ENCODE measurements at places on chromosomes 3 and 15. TPM values are rescaled to one million over a fixed set of nuclear protein-coding genes. Genes with fewer than 3 reads are reported as not detected.

DNA sequence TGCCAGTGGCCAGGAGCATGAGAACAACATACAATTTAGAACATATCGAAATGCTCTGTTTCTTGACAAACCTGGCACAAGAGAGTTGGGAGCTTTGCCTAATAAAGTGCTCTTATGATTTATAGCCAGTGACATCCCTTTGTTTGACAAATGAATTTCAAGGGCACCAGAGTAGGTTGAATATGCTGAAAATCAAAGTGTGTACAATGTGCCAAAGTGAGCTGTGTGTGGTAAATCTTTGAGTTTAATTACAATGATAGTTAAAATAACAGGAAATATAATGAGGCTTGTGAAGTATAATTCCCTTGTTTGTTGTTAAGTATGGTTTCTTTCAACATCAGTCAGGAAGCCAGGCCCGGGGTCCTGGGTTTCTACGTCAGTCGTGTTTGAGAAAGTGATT is 211.9 kb downstream of the EBLN2 start:
- DNase-seq = no peak

The KCNMB2 gene
- total RNA-seq = not detected

DNA sequence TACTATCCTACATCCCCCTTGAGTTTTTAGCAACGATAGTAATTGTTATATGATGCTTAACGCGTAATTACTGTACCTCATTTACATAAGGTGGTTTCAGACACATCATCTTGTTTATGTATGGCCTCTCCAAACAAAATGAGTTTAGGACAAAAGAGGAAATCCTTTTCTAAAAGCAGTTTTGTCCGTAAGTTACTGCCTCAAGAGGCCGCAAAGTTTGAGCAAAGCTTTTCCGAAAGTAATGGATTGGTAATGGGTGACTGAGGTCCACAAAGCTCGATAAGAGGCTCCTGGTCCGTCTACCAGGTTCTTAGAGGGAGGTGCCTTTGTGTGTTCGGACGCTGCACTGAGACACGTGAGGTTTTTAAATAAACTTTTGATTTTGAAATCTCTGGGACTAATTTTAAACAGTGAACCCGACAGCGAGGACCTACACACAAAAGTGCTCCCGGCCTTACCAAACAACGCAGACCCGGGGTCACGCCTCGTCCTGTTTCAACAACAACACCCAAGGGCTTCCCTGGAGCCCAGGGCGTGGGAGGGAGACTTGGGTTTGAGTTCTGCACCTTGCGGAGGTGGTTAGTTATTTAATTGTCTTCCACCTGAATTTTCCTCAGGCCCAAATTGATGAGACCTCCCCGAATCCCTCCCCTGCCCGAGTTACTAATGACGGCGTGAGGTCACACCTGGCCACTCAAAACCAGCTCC is 456 bp upstream of the C15orf61 start:
- DNase-seq = no peak

The PRICKLE2 gene
- 11.4 TPM for total RNA-seq

DNA sequence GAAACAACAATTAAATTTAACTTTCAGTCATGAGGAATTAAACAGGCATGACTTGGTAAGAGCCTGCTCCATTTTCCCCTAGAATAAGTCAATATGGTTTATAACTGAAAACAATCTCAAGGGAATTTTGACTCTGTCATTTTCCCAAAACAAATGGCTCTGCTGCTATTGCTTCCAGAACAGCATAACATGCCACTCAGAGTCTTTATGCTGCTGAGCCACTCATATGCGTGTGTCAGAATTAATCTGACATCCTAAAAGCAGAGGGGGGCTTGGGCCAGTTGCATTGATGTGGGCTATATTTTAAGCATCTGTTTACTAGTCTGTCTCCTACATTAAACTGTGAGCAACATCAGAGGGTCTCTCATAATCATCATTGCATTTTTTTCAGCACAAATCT is 111.1 kb upstream of the ABI3BP start:
- no peak for DNase-seq

The NPAP1 gene
- total RNA-seq = not detected

DNA sequence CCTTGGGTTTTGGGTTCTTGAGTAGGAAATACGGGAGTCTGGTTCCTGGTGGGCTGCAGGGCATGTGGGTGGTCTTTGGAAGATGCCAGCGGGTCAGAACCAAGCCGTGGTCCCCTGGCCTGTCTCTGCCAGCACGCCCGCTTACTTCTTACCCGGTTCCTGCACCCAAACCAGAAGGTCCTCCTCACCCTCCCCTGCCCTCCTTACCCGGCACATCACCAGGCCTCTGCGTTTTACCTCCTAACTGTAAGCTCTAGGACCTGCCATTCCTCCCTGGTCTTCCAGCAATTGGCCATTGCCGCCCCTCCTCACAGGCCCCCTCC is 184.0 kb downstream of the FEZF2 start:
- no peak for DNase-seq

The FBXL2 gene
- 1.6 TPM for total RNA-seq

DNA sequence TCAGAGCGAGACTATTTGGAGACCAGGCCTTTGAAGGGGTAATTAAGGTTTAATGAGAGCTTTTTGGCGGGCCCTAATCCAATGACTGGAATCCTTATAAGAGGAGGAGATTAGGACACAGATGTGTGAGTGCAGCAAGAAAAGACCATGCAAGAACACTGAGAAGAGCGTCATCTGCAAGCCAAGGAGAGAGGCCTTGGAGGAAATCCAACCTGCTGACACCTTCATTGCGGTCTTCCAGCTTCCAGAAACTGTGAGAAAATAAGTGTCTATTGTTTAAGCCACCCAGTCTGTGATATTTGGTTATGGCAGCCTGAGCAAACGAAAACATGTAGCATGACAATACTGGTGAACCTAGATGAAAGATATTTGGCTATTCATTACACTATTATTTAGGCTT is 23.0 kb upstream of the MUSTN1 start:
- DNase-seq = no peak

DNA sequence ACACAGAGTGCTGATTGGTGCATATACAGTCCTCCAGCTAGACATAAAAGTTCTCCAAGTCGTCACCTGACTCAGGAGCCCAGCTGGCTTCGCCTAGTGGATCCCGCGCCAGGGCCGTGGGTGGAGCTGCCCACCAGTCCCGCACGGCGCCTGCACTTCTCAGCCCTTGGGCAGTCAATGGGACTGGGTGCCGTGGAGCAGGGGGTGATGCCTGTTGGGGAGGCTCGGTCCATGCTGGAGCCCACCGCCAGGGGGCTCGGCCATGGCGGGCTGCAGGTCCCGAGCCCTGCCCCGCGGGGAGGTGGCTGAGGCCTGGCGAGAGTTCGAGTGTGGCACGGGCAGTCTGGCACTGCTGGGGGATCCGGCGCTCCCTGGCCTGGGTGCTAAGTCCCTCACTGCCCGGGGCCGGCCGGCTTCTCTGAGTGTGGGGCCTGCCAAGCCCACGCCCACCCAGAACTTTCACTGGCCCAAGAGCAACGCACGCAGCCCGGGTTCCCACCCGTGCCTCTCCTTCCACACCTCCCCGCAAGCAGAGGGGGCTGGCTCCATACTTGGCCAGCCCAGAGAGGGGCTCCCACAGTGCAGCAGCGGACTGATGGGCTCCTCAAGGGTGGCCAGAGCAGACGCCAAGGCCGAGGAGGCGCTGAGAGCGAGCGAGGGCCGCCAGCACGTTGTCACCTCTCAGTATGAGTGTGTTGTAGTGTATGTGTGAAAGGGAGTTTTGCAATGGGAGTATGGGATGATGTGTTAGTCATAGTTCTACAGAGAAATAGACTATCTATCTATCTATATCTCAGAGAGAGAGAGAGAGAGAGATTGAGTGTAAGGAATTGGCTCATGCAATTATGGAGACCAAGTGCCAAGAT is 69.0 kb downstream of the UBE2E2 start:
- DNase-seq = no peak

DNA sequence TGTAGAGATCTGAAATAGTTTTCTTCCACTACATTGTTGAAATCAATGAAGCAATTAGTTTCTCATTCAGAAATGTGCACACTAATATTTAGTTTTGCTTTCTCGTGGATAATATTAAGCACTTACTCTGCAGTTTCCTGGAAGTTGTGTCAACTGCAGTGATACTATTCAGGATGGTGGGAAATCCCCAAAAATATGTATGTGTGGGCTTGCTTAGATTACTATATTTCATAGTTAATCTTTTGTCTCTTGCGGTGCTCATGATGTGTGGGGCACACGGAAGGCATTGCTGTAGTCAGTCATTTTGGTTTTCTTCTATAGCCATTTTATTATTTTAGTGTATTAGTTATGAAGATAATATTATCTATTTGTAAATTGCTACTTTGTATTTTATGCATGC is 19.7 kb downstream of the RAB11A start:
- no peak for DNase-seq

GRCh38 chr3:52871761-52872160 is 25.6 kb downstream of the STIMATE start:
- no peak for DNase-seq

All from lower leg skin (tissue), 4 donors.